CD4-positive, alpha-beta T cell treated with Interferon alpha-2 for 1 hour (primary cell): ENCODE measurements at places on chromosomes 7 and 10.

DNA sequence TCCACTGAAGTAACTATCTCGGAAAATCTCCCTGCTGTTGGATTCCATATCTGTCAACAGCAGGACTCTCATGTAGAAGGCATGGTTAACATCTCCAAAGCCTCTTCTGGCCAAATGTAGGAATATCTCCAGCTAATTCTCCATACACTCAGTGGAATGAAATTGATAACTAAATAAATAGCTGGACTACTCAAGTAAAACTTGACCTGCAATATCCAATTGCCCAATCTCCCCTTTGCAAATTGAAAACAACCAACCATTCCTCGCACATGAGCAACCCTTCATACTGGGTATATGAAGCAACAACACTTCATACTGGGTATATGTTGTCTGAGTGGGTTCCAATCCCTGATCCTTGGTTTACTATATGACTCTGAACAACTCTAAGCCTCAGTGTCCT lies 105.4 kb upstream of the KMT2E start:
- no peak for DNase-seq

DNA sequence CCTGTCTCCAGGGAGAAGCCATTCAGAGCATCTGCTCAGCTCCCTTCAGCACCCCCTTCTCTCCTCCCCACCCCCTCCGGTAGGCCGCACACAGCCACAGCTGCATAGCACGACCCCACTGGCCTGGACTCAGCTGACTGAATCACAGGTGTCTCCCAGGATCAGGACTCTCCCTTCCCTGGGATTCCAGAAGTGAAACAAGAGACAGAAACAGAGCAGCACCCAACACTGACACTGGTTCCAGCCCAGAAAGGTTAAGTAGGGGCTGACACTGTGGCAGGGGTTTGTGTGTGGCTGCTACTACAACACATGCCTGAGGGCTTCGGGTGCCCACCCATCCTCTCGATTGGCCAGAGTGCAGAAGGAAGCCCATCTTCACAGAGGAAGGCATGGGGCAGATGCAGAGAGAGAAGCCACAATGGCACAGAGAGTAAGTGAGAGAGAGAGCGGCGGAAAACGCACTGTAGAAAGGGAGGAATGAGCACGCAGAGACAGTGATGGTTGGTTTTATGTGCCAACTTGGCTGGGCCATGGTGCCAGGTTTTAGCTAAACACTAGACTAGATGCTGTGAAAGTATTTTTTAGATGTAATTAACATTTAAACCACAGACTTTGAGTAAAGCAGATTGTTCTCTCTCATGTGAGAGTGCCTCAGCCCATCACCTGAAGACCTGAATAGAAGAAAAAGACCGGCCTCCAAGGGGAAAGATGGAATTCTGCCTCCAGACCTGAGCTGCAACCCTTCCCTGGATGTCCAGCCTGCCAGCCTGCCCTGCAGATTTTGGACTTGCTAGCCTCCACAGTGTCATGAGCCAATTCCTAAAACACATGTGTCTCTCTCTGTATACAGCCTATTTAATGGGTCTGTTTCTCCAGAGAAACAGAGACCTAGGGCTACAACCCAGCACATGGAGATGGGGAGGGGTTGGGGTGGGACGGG lies 107.5 kb downstream of the GRB10 start:
- DNase-seq, result no peak

- DNase-seq, result no peak
These were observed 204.4 kb upstream of the TMEM72 start for GRCh38 chr10:44706745-44707144.

GRCh38 chr10:76309741-76310587 lies 878.5 kb downstream of the LRMDA start:
- no peak for DNase-seq

DNA sequence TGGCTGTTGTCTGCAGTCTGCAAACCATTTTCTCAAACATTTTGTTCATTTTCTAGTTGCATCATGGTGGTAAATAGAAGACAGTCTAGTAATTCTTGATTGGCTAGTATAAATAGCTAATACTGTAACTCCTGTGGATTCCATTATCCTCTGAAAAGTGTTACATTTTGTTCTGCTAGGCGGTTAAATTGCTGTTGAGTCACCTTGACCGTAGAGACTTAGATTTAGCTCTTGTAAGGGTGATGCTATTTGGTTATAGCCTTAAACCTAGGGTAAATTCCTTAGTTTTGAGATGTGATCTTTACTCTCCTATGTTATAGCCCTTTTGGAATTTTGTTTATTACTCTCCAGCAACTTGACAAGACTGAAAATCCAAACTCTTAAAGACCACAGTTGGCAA lies 58.8 kb downstream of the SHOC2 start:
- no peak for DNase-seq

DNA sequence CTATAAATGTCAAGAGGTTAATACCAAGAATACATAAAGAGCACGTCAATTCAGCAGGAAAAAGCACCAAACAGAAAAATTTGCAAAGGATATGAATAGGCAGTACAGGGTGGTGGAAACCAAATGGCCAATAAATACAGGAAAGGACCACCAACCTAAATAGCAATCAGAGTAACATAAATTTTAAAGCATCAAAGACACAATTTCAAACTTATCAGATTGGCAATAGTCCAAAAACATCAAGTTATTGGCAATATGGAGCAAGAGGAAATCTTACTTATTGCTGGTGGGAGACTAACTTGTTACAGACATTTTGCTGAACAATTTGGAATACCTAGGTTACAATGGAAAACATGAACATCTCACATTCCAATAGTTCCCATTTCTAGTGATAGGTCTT lies 24.1 kb downstream of the SYPL1 start:
- DNase-seq, result no peak

- no peak for DNase-seq
These were observed 16.3 kb downstream of the SGMS1 start for GRCh38 chr10:50607356-50607925.

DNA sequence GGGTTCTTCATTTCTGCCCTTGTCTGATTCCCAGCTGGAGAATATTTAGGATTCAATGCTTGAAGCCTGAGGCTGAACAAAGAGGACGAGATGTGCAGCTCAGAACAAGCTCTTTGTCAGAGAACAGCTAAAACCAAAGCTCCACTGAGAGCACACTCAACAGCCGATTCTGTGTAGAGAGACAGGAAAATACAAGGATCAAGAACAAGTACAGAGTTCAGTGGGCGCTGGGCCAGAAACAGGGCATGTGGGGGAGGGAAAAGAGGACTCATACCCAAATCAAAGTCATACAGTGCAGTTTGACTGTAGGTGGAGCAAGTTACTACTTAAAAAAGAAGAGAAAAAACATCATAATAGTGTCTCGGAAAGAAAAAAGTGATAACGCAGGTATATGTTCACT lies at the start of gene AGMO:
TSS of gene AGMO (minus strand) at position 181 of the 400 bp plus-strand sequence.
- DNase-seq, result no peak

DNA sequence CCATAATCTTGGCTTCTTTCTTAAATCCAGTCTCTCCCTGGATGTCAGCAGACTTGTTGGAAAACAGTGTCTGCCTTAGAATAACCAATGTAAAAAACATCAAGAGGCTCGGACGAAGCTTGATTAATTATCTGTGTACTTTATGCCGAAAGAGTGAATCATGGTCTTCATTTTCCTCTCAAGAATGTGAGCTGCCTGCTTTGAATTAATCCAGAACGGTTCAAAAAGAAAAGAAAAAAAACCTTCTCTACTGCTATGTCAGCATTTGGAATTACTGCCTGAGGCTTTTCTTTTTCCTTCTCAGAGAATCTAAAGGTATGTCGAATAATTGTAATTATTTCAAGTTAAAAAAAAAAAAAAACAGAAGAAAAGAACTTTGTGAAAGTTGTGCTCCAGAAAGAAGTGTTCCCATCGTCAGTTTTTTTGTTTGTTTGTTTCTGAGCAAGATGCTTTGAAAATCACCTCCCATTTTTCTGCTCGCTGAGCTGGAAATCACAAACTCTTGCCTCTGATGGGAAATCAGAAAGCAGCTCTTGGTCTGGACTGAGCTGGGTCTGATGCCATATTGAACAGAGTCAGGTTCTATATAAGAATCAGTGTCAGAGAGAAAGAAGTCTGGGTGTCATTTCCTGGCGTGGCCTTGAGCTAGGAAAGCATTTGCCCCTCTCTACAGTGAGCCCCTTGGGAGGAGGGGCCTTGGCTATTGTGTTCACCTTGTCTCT lies 20.2 kb downstream of the PLPP4 start:
- DNase-seq, result no peak

DNA sequence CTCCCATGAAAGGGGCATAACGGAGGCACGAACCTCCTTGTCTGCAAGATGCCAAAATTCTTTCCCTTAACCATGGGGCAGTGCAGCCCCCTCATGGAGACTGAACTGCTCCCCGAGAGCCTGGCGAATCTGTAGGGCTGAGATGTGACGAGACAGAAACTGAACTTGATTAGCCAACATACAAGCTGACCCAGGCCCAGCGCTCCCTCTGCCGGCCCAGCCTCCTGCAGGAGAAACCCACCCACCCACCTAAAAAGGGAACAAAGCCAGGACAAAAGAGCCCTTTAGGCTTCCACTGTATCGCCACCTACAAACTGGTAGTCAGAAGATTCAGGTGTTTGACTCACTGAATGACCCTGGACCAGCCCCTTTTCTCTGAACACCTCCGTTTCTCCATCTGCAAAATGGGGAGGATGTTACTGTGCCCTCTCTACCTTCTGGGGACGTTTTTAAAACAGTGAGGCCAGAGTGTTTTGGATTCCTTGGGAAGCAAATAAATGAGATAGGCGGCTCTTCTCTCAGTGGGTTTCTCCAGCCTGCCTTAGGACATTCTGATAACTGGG lies 58.4 kb downstream of the C10orf105 start:
- DNase-seq, result no peak

DNA sequence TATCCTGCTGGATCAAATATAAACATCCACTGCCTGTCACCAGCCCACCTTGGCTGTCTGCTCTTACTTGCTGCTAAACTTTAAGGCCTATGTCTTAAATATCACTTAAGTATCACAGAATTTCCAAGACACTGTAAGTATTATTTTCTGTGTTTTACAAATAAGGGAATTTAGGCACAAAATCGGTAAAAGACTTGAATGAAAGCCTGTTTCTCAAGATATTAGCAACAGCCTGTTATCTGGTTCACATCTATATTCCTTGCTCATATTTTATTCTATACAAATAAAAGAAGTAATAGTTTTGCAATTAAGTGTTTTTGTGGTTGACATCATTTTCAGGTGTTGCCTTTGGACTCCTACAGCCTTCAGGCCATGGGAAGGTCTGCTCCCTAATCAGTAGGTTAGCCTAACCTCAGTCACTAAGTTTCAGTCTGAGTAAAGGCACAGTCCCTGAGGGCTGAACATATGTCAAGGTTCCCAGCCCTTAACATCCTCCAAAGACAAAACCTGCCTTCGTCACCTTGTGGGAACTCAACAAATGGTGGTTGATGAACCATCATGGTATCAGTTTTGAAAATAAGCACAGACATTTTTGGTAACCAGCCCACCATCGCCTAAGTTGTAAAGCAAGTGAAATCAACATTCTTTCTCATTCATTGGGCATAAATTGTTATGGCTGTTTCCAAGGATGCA lies 127.1 kb downstream of the CREB5 start:
- DNase-seq, result no peak

DNA sequence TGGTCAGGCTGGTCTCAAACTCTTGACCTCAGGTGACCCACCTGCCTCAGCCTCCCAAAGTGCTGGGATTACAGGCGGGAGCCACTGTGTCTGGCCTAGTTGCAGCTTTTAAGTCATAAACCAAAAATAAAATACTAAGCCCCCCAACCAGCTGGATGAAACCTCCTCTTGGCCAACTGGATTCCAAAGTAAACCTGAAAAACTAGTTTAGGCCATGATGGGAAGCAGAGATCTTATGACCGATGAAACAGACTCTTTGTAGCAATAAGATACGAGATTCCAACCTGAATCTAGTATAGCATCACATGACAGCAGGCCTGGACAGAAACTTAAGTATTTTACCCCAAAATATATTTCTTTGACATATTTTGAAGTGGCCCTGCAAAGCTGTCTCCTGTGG lies 9.1 kb upstream of the MCM10 start:
- DNase-seq, result no peak

DNA sequence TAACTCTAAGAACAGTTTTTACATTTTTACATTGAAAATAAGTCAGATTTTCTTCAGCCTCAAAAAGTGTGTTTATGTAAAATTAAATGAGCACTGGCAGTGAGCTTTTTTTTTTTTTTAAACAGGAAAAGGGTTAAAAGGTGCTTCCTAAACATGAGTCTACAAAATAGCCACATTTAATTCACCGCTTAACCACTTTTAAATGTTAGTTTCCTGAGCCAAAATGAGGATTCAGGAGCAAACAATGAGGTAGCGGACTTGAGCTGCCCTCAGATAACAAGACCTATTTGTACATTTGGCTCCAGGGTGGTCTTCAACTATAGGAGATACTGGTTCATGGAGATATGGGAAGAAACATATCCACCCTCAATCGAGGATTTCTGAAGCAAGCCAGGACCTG lies 22.8 kb downstream of the AKR1C3 start:
- DNase-seq, result no peak

DNA sequence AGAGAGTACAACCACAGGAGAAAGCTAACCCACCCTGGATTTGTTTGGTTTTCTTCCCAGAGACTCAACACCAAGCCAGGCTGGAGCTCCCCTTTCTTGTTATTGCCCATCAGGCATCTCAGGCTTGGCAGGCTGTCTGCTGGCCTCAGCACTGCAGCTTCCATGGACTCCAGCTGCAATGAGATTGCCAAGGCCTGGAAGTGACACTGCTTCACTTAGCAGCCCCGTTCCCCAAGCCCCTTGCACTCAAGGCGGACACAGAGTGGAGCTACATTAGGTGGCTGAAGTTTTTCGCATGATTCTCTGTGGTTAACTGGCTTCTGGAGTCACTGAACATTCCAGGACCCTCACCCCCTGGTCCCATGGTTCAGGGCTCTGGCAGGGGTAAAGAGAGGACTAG lies 163.1 kb upstream of the GDF10 start:
- DNase-seq, result no peak

DNA sequence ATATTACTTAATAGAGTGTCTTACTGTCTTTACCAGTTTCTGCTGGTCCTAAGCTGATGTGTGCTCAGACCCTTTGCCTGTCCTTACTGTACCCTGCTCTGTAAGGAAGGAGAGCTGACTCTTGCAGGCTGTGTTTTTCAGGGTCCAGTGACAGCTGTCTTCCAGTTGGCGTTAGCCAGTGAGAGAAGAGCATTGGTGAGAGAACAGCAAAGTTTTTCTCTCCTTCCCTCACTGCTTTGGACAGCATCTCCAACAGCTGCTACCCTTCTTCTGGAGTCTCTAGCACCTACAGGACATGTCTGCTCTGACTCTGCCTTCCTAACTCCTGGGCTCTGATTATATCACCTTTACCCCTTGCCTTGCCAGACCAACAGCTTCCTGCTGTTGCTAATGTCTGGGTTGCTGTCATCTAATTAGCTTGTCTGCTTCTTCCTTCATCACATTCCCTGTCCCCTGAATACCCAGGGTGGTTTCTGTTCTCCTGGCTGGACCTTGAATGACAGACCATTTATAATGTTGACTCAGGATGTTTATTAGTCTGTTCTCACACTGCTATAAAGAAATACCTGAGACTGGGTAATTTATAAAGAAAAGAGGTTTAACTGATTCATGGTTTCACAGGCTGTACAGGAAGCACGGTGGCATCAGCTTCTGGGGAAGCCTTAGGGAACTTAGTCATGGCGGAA lies 23.5 kb upstream of the PANK1 start:
- DNase-seq, result no peak
